Myometrial cell (primary cell): ENCODE measurements at places on chromosomes 13 and 19. TPM values are rescaled to one million over a fixed set of nuclear protein-coding genes. Genes with fewer than 3 reads are reported as not detected.

The CHERP gene
- total RNA-seq, result 2.9 and 4.6 TPM in 2 replicates

The FXYD7 gene
- total RNA-seq, result not detected in 2 replicates

The ZIC5 gene
- total RNA-seq, result not detected in 2 replicates

The ZNF536 gene
- not detected in 2 replicates for total RNA-seq

The DOCK9 gene
- 11.8 and 20.0 TPM in 2 replicates for total RNA-seq
